ENCODE measurements at places on chromosomes 11 and 22. TPM values are rescaled to one million over a fixed set of nuclear protein-coding genes. Genes with fewer than 3 reads are reported as not detected.

TRIM49B gene
- not detected for total RNA-seq

FAM111B gene
- 7.7 TPM for total RNA-seq

APOBEC3C gene
- 26.3 TPM for total RNA-seq

C1QTNF5 gene
- not detected for total RNA-seq

GGT5 gene
- total RNA-seq = 2.7 TPM

C11orf86 gene
- 97.2 TPM for total RNA-seq

OR52N4 gene
- total RNA-seq = not detected

TBX1 gene
- 4.4 TPM for total RNA-seq

FAM181B gene
- 0.07 TPM for total RNA-seq

IGSF22 gene
- total RNA-seq = not detected

MMP1 gene
- total RNA-seq = 0.78 TPM

Data from A549 treated with GW870086 at 1 μM for 4 hours (cell line).